ENCODE measurements at places on chromosomes 3 and 15.

GRCh38 chr3:8490079-8490552 lies 11.5 kb upstream of the LMCD1 start:
- no peak for DNase-seq

- no peak for DNase-seq
These were observed 15.3 kb upstream of the KBTBD12 start for GRCh38 chr3:127899766-127900165.

DNA sequence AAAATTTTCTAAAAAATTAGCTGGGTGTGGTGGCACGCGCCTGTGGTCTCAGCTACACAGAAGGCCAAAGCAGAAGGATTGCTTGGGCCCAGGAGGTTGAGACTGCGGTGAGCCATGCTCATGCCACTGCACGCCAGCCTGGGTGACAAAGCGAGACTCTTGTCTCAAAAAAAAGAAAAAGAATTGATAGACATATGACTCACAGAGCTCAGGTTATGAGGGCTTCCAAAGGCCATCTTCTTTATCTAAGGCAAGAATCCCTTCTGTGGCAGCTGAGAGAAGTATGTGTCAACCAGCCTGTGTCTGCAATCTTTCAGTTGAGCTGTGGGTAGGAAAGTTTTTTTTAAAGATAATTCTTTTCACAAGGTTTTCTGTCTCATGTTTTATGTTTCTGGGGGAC lies 53.9 kb downstream of the MRPS25 start:
- DNase-seq = no peak

DNA sequence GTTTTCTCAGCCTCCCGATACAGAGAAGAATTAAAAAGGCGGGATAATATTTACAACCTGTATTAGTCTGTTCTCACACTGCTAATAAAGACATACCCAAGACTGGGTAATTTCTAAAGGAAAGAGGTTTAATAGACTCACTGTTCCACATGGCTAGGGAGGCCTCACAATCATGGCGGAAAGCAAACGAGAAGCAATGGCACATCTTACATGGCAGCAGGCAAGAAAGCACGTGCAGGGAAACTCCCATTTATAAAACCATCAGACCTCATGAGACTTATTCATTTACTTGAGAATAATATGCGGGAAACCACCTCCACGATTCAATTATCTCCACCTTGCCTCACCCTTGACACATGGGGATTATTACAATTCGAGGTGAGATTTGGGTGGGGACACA lies 27.5 kb upstream of the RPL39L start:
- DNase-seq = no peak

- DNase-seq = no peak
These were observed 17.5 kb downstream of the LSG1 start for GRCh38 chr3:194654443-194654842.

- no peak for DNase-seq
These were observed 4.3 kb downstream of the RBP1 start for GRCh38 chr3:139534992-139535879.

GRCh38 chr3:143071776-143072175 lies 47.8 kb upstream of the CHST2 start:
- no peak for DNase-seq

DNA sequence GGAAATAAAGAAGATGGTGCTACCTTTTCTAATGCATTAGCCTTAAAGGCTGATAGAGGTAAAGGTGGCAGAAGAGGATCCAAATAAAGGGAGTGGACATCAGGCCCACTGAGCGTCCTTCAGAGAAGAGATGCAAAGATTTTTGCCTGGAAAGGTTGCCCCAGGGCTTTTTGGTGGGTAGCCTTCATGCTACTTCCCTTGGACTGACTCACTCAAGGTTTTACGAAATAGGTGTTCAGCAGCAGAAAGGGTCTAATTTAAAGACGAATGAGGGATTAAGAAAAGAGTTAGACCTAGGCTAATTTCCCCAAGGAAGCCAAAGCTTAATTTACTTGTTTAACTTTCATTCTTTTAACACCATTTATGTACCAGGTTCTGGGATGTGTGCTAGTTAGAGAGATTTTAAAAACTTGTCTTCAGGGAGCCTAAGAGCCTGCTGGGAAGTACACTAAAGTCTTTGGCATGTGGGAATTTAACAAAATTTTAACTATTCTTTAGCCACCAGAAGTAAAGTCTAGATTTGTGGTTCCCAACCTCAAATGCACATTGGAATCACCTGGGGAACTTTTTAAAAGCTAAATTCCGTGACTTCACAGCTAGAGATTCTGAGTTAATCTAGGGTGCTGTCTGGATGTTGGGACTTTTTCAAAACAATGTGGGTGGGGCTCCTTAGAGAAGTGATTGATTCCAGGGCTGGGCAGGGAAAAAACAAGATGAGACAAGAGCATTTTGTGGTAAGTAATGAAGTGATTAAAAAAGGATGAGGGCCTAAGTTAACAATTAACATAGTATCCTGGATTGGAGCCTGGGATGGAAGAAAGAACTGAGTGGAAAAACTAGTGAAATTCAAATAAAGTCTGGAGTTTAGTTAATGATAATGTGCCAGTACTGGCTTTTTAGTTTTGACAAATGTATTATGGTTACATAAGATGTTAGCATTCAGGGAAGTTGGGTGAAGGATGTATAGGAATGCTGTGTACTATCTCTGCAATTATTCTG lies 3.4 kb downstream of the IL20RB start:
- DNase-seq = no peak

DNA sequence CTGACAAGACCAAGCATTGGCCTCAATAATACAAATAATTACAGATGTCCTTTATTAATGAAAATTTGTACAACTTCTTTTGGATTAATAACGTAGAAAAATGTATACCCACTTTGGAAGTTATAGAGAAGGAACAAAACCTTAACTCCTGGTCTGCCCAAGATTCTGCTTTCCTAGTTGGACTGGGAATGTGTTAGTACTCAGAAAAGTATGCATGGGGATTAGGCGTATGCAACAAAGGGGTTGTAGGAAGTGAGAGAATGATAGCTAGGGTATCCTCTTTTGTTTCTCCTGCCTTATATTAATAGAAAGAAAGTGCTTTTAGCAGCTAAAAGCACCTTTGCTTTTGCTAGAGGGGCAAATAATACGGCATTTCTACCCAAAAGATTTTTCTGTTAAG lies 116.2 kb upstream of the LRRFIP2 start:
- no peak for DNase-seq

DNA sequence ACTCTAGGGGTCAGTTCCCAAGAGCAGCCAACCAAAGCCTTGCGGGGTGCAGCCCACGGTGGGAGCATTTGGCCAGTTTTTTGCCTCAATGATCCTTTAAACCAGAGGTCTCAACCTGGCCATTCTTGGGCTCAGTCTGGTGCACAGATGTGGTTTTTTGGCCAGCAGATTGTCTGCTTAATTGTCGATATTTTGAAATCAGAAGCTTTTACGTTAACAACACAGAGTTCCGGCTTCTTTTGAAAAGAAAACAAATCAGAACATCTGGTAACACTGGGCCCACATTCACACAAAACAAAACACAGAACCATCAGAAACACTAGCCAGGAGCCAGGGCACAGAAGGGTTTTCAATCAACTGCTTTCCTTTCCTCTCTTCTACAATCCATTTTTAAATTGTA lies 127.7 kb downstream of the XXYLT1 start:
- DNase-seq = no peak

- no peak for DNase-seq
These were observed 8.4 kb upstream of the DHX30 start for GRCh38 chr3:47794544-47794943.

DNA sequence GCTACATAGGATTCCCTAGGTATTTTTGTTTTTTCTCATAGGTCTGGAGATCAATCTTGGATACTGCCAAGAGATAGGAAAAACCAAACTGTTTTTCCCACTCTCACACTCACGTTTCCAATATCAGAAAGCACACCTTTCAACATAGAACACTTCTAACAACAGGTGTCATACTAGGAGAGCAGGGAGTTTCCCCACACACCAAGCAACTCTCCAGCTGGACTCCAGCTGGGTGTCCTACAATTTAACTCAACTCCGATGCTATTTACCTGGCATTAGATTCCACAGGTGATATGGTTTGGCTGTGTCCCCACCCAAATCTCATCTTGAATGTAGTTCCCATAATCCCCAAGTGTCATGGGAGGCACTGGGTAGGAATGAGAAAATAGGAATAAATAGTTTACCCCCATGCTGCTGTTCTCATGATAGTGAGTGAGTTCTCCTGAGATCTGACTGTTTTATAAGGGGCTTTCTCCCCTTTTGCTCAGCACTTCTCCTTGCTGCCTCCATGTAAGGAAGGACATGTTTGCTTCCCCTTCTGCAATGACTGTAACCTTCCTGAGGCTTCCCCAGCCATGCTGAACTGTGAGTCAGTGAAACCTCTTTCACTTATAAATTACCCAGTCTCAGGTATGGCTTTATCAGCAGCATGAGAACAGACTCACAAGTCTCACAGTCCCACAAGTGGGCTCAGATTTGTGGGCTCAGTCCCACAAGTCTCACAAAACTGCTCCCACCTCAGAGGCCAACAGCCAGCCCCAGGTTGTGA lies 354.5 kb upstream of the THBS1 start:
- DNase-seq = no peak

DNA sequence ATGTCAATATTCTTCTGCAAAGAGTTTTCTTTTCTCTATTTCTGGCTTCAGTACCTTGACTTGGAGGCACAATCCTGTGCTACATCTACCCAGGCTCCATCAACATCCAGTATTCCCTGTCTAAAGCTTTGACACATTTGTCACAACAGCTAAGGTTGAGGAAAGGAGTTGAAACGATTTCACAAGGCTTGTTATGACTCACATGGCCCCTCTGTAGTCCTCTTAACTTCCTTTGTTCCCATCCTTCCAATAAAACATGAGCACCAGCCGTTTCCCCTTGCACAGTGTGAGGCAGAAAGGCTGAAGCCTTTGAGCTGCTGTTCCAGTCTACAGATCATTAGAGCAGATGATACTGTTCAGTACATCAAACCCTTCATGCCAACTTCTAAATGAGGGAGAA lies 163.0 kb upstream of the TMCO5A start:
- no peak for DNase-seq

GRCh38 chr15:64875641-64876223 lies 34.0 kb downstream of the PLEKHO2 start:
- no peak for DNase-seq

DNA sequence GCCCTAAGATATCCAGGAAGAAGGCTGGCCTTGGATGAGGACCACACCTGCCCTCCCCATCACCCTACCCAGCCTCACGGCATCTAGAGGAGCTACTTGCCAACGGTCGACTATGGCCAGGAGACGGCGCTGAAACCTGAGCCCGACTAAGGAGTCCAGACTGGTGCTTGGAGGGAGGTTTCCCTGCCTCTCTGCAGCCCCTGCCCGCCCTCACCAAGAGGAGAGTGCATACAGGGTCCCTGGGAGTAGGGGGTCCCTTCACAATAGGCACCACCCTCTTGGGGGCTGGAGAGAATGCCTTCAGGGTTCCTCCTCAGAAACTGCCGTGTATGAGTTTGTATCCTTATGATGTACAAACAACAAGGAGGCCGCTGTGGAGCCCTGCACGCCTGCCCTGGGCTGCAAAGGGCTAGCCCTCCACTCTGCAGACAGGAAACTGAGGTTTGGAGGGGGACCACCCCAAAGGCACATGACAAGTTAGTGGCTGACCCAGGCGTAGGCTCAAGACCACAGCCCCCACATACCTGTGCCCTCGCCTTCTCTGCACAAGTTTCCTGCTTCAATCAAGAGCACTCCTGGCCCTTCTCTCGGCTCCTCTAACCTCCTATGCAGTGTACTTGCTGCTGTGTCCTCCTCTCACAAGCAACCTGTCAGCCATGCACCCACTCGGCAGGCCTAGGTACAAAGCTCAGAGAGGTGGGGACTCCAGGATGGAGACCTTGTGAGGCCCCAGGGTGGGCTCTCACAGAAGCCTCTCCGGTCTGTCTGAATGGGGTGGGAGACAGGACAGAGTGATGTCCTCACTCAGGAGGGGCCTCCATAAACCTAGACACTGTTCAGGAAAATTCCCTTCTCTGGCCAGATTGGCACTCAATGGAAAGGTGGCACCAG lies 7.4 kb downstream of the KLF15 start:
- DNase-seq = no peak
